ENCODE measurements at places on chromosomes 2 and 18.

- no peak for DNase-seq
These were observed 96.3 kb upstream of the THUMPD2 start for GRCh38 chr2:39875182-39875913.

DNA sequence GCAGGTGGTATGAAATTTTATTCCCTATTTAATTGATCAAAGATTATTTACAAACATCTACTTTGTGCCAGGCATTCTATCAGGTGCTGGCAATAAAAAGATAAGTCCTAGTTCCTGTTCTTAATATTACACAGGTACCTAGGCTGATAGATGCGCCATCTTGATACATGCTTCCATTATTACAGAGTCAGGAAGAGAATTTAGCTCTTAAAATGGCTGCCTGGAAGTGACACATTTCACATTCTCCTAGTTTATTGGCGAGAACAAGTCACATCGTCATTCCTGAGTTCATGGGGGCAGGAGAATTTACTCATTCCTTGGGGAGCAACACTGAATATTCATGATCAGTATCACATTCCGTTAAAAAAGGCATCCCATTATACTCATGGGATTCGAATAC, 1.1 kb upstream of the DARS1 start:
- no peak for DNase-seq

DNA sequence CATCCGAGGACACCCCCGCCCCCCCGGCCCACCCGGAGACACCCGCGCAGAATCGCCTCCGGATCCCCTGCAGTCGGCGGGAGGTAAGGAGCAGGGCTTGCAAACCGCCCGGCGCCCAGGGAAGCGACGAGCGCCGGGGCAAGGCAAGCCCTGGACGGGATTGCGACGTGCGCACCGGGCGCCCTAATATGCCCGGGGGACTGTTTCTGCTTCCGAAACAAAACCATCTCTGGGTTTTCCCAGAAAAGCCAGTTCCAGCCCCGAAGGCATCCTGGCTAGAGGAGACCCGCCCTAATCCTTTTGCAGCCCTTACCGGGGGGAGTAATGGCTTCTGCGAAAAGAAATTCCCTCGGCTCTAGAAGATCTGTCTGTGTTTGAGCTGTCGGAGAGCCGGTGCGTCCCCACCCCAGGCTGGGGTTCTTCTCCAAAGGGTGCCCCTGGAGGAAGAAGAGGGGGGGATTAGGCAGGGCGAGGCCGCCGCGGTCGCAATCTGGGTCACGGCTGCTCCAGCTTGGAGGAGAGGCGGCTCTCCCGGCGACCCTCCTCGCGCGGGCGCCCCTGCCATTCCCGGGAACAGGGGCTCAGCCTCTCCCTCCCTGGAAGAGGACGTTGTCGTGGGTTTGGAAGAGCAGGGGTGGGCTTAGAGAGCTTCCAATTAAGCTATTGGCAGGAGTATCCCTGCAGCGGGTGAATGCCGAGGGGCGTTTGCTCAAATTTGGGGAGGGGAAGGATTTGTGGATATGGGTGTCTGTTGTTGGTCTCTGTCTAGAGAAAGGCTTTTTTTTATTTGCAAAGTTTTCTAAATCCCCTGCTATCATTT, 521 bp downstream of the MYCN start:
- no peak for DNase-seq

- peak; percentile 7 for DNase-seq
These were observed 403 bp upstream of the CLUL1 start for GRCh38 chr18:596288-596881.

DNA sequence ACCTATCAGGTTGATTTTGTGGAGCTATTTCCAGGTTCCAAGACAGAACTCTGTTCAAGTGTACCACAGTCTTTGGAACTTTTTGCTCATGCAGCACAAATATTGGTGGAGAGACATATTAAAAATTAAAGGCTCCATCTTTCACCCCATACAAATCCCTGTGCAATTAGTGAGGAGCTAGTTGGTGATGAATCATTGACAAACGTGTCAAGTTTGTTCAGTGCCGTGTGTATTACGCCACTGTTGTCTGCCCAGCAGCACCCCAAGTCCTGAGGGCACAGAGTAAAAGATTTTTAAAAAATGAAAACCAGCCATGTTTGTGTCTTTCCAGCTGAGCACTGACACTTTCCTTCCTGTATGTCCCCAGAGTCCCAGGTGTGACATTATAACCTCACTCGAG, 9.3 kb downstream of the ATOH8 start:
- no peak for DNase-seq

- DNase-seq: no peak
These were observed 11.6 kb upstream of the CASP10 start for GRCh38 chr2:201171259-201171814.

DNA sequence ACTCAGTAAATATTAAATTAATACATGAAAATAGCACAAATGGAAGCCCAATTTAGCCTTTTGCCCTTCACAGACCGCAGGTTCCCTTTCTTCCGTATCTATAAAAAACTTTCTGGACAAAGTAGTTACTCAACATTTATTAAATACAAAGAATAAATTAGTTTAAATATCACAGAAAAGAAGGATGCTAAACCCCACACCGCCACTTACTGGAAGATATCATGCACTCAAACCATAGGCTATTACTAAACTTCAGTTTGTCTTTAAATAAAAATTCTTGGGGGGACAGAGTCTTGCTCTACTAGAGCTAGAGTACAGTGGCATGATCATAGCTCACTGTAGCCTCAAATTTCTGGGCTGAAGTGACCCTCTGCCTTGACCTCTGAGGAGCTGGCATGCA, 120.7 kb upstream of the FHL2 start:
- no peak for DNase-seq

- no peak for DNase-seq
These were observed 858 bp downstream of the POLR1B start for GRCh38 chr2:112542984-112543661.

- no peak for DNase-seq
These were observed 32.3 kb downstream of the CYP26B1 start for GRCh38 chr2:72115110-72116080.

DNA sequence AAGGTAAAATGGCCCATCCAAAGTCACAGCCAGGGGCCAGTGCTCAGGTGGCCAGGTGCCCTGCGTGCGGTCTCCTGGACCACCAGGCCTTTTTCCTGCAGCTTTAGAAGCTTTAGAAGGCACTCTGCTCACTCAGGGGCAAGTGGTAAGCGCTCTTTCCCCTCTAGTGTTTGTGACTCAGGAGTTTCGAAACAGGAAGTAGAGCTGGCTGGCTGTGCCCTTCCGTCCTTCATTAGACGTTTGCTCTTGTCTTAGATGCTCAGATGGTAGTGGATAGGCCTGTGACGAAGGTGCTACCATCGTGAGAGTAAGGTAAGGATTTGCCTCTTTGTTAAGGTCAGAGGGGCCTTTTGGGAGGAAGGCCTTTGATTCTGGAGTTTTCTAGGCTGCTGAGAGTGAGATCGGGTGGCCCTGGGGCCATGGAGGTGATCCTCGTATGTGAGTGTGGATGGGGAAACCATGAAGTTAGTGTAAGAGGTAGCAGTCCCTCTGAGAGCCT, at the start of gene CASP8:
Gene CASP8 (plus strand): TSS at position 235 of the 499 bp plus-strand sequence. CDS start 5,951 bp downstream, outside the sequence.
- no peak for DNase-seq

- peak; percentile 51 for DNase-seq
These were observed 751 bp upstream of the DNAJC10 start for GRCh38 chr2:182715121-182715891.

DNA sequence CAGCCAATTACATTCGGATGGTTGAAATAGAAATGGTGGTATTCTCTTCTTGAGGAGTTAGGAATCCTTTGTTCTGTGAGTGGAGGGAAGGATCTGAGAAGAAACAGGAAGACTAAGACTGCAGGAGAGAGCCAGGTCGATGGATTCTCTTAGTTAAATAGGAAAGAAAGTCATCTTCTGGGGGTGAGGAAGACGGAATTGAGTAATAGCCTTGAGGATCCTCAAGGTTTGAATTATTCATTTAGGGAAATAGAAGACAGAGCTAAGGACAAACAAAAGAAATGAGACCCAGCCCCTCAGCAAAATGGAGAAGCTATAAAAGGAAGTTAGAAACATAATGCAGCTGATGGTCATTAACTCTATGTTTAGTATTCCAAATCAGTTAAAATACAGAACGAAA, 1.8 kb downstream of the LAPTM4A start:
- no peak for DNase-seq

GRCh38 chr2:104836265-104836664, 17.6 kb upstream of the POU3F3 start:
- DNase-seq: no peak

Measured in NCI-H2029 treated with DMSO at 0.1 percent for 48 hours (cell line).